ENCODE measurements at places on chromosomes 1 and 21.

GRCh38 chr1:165659581-165659895 lies 28.5 kb downstream of the MGST3 start:
- DNase-seq = no peak

- DNase-seq = no peak
These were observed 74.9 kb upstream of the IRF2BP2 start for GRCh38 chr1:234684856-234685255.

DNA sequence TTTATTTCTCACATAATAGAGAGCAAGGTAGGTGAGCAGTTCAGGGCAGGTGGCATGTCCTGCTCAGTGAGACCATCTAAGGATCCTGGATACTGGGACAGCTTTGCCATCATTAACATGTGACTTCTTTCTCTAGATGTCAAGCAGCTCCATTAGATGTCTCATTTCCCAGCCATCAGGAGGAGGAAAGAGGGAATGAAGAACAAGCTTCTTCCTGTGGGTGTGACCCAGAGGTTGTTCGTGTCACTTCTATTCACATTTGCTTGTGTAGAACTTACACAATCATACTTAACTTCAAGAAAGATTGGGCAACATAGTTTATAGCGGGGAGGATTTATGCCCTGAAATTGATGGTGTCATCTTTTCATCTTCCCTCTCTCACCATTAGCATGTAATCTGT lies 169.2 kb upstream of the B3GALT2 start:
- no peak for DNase-seq

GRCh38 chr1:164692420-164692819 lies 133.4 kb downstream of the PBX1 start:
- DNase-seq = no peak

DNA sequence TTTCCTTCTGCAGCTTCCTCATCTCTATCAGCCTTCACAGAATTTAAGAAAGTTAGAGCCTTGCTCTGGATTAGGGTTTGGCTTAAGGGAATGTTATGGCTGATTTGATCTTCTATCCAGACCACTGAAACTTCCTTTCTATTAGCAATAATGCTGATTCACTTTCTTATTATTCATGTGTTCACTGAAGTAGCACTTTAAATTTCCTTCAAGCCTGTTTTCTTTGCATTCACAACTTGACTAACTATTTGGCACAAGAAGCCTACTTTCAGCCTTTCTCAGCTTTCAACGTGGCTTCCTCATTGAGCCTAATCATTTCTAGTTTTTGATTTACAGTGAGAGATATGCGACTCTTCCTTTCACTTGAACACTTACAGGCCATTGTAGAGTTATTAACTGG lies 528.5 kb downstream of the PLPP3 start:
- no peak for DNase-seq

DNA sequence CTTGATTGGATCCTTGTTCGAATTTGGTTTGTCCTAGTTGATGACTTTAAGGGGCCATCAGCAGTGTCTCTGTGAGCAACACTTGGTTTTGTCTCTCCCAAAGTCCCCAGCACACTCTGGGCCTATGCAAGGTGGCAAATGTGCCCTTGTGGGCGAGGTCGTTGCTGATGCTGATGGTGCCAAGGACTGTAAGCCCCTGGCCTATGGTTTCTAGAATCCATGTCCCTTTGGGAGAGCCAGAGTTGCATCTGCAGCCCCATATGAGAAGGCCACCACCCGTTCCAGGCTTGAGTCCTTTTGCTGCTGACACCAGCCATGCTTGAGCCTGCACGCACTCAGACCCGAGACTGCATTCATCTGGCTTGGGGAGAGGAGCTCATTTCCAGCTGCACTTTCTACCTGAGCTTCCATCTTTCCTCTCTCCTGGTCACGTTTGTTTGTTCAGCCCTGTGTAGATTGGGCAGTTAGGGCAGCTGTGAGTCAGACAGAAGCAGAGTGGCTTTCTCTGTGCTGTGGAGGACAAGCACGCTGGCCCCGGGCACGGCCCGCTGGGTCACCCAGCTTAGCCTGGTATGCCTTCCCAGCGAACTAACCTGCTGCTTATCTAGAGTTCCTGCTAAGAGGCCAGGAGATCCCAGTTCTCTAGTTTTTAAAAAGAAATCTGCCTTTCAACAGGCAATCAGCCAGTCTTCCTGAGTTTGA lies 52.1 kb upstream of the CSF3R start:
- DNase-seq = no peak

- DNase-seq = no peak
These were observed 12.5 kb upstream of the MYOC start for GRCh38 chr1:171664976-171665375.

- DNase-seq = no peak
These were observed 116.3 kb upstream of the OLIG2 start for GRCh38 chr21:32909393-32909792.

DNA sequence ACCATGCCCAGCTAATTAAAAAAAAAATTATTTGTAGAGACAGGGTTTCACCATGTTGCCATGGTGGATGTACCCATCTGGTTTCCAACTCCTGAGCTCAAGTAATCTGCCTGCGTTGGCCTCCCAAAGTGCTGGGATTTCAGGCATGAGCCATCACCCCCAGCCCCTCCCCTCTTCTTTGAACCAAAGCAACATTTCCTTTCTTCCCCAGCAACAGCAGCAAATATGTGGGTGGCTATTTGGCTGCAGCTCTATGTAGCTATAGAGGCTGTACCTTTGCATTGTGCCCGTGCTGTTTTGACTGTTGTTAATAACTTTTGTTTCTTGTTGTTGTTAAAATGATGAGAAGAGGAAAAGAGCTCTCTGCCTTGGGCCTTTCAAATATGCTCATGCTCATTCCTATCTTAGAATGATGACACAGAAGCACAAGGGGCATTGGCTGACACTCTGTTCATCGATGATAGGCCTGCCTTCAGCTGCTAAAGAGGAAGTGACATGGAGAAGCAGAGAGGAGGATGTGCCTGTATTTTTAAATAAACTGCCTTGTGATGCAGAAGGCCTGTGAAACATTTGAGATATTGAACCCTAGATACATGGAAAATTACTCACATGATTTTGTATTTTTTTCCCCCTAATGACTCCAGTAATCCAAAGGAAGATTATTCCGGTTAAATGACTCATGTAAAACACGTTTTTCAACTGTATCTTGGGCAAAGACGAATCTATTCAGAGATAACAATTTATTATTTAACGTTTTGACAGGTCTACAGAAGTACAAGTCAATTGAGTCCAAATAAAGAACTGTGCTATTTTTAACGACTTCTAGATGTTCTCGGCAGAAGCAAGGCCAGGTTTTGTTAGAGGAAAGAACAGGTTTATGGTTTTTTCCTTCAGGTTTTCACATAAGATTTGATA lies 20.5 kb upstream of the XPR1 start:
- DNase-seq = no peak

DNA sequence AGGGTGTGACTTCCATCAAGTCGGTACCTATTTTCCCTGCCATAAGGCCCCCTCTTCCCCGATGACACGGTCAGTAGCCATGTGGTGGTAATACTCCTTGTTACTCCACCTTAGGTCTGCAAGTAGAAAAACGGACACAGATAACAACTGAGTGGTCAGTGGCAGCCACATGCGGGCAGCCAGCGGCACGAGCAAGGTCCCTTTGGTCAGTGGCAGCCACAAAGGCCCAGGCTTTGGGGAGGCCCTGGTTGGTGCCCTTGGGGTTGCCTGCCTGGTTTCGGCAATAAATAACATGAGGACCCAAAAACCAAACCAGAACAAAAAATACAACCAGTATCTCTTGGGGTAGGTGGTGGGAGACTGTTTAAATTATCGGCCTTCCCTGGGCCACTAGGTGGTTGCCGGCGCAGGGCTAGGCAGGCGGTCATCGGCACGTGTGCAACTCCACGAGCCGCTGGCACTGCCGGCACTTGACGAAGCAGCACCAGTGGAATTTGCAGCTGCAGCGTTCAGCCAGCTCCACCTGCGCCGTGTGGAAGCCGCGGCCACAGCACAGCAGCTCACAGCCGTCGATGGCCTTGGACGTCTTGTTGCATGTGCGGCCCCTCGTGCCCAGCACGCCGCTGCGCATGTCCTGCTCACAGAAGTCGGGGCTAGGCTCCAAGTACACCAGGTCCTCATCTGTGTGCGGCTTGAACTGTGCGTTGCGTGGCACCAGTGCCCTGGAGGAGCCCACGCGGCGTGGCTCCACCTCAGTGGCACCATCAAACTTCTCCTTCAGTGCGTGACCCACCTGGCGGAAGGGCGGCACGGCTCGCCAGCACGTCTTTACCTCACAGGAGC lies 23.1 kb downstream of the WNT4 start:
- no peak for DNase-seq

DNA sequence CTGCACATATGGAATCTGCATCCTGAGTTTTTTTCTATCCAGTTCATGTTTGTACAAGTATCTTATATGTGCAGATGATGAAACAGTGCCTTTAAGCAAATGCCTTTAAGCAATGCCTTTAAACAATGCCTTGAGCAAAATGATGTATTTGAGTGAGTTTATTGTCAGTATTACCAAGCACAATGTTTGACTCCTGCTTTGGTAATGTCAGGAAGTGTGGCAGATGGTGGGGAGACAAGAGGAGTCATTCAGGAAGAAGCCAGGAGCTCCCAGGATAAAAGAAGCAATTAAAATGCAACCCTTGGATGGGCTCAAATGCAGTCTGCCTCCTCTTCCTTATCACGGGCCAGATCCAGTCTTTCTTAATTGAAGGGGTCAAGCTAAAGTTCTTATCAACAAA lies 108.7 kb upstream of the KCNJ15 start:
- DNase-seq = no peak

GRCh38 chr1:41399145-41399795 lies 38.0 kb downstream of the FOXO6 start:
- DNase-seq = no peak

- DNase-seq = no peak
These were observed 51.3 kb downstream of the ABL2 start for GRCh38 chr1:179178183-179178582.

DNA sequence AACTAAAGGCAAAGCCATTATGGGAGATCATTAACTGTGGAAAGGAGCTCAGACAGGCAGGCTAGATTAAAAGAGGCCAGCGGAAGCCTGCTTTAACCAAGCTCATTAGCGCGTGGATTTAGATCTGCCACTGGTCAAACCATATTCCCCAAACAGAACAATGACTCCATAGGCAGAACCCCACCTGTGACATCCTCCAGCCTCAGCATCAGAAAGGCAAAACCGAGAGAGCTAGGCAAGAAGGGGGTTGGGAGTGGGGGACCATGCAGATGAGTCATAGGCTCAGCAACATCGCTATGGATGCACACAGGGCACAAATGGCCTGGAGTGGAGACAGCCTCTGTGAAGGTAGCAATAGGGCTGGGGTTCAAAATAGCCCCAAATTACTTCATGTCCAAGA lies 20.6 kb downstream of the MKNK1 start:
- DNase-seq = no peak

- DNase-seq = no peak
These were observed 27.2 kb downstream of the MRPL37 start for GRCh38 chr1:54227091-54227602.

DNA sequence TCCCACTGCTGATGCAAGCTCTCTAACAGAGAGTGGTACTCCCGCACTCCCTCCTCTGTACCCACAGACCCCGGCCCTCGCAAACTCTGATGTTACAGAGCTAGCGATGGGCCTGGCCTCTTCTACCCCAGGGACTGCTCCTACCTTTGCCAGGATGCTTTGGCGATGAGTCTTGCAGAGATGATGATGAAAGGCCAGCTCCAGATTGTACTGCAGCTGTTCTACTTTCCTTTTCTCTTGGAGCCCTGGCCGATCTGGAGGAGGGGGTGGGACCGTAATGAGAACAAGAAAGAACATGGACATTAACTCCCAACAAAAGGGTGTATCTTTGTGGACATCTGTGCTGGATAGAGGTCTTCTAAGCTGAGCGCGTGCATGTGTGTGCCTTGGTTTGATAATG lies 6.0 kb upstream of the LINGO4 start:
- no peak for DNase-seq

GRCh38 chr1:21783679-21784603 lies 992 bp upstream of the USP48 start:
- no peak for DNase-seq

DNA sequence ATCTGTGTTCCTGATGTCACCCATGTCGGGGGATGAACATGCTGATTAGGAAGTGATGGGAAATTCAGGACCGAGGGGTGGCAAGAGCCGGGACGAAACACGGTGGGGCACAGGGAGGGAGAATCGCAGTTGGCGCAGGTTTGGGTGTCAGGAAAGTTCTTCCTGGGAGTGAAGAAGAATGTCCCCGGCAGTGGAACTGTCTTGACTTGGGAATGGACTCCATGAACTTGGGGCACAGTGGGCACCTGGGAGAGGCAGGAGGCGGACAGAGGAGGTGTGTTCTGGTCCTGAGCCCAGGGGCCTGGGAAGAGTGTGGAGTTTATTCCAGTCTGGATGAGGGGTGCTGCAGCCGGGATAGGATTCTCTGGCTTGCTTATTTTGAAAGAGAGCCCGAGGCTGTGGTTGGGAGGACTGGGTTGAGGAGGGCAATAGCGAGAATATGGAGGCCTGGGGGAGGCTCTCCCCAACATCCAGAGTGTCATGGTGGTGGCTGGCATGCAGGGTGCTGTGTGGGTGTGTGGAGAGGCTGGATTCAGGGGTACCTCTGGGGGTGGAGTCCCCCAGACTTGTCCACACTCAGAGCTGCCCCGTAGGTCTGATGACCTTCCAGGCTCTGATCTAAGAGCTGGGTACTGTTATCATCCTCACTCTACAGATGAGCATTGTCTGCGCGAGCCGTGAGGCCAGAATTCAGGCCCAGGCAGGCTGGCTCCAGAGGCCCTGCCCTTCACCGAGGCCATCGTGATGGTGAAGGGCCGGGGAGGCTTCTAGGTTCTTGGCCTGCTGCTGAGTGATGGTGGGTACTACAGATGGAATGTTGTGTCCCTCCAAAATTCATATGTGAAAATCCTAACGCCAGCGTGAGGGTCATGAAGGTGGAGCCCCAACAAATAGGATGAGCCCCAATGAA lies 274.5 kb upstream of the C1orf174 start:
- no peak for DNase-seq
